ENCODE measurements at places on chromosomes 3 and 15.

- DNase-seq = no peak
These were observed 58.7 kb downstream of the CHSY1 start for GRCh38 chr15:101193120-101193644.

DNA sequence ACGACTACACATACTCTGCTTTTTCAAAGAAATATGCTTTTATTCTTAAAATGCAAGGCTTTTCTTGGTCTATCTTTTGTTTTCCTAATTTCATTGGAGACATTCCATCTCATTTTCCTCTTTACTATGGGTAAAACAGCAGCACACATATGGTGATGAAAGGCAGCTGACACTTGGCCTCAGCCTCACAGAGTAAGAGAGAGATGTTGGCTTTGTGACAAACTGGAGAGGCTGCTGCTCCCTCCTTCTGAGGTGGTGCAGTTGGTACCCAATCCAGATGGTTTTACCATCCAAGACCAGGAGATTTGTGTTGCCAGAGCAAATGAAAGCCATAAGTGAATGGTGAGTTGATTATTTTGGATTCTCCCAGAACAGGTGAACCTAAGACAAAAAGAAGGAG lies 13.2 kb upstream of the SLC2A2 start:
- no peak for DNase-seq

DNA sequence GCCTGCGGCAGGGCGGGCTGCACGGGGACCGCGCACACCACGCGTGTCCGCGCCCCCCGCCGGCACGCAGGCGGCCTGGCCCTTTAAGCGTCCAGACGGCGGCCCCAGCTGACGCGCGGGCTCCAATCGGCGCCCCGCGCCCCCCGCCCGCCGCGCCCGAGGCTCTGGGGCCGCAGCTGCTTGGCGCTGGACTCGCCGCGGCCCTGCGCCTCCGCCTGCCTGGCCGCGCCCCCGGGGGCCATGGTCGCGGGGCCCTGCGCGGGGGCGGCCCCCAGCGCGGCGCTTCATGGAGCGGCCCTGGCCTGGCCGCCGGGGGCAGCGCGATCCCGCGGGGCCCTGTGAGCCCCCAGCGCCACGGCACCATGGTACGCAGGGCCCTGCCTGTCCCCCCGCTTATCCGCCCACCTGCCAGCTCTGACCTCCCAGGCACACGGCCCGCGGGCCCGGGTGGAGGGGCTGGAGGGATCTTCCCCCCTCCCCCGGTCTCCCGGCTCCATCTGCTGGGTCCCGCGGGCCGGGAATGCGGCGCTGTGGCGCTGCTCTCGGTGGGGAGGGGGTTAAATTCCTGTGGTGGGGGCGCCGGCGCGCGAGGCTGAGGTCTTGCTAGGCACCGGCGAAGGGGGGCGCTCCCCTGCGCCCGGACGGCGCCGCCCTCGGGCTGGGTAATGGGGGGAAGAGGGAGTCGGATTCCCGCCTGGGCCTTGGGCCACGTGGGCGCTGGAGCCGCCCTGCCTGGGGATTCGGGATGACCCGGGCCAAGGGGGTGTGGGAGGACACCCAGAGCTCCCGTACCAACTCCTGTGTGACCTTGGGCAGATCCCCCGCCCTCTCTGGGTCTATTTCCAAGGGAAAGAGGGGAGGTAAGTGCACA lies 1.1 kb downstream of the ZBTB47 start:
- no peak for DNase-seq

- no peak for DNase-seq
These were observed 33.5 kb downstream of the RPL22L1 start for GRCh38 chr3:170836491-170836890.

All from activated CD8-positive, alpha-beta T cell treated with anti-CD3 and anti-CD28 coated beads, Interleukin-2, amount 10 ng/mL, durations not matched to agents 7 days and 5 days (primary cell).